ENCODE measurements at places on chromosomes 1 and 21.

- DNase-seq = no peak
These were observed 16.1 kb downstream of the COL6A1 start for GRCh38 chr21:45997495-45998275.

DNA sequence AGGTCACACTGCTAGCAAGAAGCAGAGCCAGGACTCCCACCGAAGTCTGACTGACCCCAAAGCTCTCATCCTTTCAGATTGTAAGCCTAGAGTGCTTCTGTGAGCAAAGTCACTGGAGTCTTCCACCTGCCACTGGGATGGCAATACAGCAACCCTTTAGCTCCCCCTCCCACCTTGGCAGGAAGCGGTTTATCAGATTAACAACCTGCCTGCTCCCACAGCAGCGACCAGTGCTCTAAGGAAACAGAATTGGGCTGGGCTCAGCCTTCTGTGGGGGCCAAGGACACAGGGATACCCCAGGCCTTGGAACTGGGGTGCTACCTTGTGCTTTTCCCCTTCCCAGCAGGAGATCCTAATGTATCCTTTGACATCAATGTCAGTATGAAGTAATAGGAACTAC is 76.0 kb downstream of the GFI1 start:
- DNase-seq = no peak

DNA sequence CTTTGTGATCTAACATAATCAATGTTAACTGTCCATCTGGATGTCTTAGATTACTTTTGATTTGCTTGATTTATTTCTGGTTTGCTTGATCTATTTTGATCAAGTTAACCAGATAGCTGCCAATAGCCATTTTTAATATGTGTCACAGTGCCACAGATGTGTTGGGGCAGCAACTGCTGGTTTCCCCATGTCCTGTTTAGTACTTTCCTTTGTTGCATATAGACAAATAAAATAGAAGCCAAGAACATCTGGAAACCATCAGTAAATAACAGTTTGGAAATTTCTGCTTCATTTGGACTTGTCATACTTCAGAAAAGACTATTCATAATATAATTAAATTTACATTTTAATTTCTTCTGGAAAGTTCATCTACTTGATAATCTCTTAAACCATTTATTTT is 145.6 kb upstream of the C21orf91 start:
- no peak for DNase-seq

DNA sequence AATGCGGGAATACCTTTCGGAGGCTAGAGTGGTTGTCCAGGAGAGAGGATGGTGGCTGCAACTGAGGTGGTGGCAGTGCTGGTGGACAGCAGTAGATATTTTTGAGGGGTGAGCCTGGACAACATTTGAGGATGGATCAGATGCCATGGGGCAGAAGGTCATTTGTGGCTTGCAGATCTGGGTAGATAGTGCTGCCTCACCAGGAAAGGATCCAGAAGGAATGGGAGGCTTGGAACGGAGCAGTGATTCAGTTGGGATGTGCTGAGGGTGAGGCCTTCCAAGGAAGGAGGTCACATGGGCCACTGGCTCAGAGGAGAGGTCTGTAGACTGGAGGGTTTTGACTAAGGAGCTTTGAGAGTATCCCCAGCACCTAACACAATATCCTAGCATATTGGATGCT is 110.8 kb upstream of the KAZN start:
- DNase-seq = peak; percentile 58

- DNase-seq = no peak
These were observed 58.9 kb downstream of the TNFSF18 start for GRCh38 chr1:172991674-172992400.

Data from fibroblast of skin of right biceps (primary cell).